CD4-positive, alpha-beta T cell treated with Interleukin-17A for 1 hour (primary cell): ENCODE measurements at places on chromosomes 7 and 10.

DNA sequence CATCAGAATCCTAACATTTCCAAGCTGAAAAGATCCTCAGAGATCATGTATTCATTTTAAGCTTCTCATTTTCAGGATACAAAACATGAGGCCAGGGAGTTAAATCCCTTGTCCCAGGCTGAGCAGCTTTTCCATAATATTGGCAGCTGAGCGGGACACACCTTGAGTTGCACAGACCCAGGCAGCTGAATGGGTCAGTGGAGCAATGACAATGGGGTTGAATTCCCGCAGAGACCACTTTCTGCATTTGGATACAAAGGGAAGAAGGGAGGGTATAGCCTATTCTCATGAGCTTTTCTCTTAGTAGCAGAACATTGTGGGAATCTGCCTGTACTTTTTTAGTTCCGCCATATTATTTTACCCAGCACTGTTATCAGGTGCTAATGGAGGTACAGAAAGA lies 49.5 kb downstream of the PRR15 start:
- DNase-seq = no peak

DNA sequence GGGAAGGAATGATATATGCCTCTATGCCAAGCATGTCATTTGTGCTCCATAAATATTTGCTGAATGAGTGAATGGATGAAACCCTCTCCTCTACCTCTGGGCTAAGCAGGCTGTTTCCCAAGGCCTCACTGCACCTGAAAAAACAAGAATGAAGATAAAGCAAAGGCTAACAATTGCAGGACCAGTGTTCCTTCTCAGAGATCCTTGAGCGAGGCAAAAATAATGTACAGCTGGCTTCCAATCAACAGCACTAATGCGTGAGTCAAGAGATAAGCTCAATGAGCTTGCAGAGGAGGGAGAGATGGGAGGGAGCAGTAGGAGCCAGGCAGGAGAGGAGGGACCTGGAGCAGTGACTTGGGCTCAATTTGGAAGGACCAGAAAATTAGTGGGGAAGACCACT lies 144.5 kb upstream of the NFE2L3 start:
- no peak for DNase-seq

DNA sequence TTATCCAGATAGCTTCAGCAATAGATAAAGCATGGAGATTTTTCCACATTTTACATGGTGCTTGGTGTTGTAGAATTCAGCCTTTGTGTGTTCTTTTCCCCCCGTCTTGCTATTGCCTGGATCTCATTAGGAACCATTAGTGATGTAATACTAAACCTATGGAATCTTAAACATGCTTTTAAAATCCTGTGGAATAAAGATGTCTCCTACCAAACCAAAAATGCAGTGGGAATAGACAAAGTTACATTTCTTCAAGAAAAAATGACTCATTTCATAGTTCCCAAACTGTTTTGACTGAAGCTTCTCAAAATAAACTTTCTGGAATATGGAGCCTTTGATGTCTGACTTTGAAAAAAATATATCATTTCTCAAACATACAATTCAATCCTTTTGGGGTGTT lies 44.0 kb downstream of the CALD1 start:
- DNase-seq = no peak

- no peak for DNase-seq
Measured at GRCh38 chr10:116990276-116990800, 14.6 kb downstream of the SHTN1 start.

GRCh38 chr7:74615933-74616780 lies 41.4 kb upstream of the GTF2I start:
- no peak for DNase-seq

DNA sequence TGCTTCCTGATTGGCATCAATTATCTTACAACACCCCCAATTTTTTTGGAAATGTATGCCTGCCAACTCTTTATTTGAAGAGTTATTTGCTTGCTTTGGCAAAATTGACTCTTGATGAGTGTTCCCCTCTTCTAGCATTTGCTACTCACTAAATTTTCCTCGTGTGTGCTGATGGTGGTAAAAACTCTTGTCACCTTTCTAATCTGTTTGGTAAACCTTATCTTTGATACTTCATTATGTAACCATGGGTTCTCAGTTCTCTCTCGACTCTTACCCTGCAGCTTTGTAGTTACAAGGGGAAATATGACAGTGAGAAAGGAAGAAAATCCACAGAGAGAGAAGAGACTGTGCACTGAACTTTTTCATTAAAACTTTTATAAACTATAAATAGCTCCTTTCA lies 102.5 kb downstream of the CDK14 start:
- no peak for DNase-seq

DNA sequence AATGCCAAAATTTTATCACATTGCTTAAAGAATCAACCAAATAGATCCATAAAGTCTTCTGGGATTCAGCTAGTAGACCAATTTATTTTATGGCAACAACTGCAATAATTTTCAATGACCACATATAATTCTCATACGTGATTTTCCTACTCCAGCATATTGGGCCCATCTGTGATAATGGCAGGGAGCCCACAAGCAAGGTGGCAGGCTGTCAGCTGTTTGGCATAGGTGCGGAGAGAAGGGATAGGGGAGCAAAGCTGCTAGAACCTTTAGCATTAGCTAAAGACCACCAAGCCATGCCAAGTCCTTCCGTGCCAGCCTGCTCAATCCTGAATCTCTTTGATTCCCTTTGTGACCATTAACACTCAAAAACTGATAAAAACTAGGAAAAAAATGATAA lies 721.2 kb downstream of the XPNPEP1 start:
- no peak for DNase-seq

DNA sequence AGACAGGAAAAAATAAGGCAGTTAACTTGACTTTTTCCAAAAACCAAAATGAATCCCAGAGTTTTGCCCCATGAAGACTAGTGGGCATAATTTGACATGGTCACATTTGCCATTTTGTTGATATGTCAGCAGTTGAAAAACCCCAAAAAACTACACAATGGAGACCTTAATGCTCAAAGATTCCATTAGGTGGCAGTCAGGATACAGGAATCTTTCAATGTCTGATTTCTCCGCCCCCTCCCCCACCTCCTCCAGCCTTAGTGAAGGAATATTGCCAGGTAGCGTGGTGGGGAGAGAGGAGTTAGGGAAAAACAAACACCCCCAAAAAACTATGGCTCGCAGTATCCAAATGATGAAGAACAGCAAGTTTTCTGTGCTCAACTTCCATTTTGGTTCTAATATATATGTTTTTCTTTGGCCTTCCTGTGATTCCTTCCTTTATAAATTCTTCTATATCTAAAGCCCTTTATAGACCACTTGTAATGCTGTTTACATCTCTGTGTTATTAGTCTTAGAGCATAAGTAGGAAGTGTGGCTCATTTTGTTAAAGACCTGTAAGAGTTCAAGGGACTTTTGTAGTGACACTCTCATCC lies 6.7 kb upstream of the SMNDC1 start:
- DNase-seq = peak; percentile 69

DNA sequence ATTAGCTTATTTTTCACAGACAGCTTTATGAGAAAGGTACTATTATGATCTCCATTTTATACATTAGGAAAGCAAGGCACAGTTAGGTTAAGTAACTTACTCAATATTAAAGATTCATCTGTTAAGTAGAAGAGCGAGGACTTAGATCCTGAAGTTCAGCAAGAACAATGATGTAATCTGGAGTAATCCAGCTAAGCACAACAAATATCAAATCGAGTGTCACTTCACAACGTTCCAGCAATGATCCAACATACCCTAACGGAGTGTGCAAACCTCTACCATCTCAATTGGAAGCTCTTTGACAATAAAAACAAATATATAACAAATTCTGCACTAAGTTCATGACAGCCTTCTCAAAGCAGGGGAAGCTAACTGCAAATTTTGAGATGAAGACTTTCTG lies 121.3 kb downstream of the CALCR start:
- DNase-seq = no peak

GRCh38 chr7:135257790-135258189 lies 24.2 kb downstream of the STRA8 start:
- DNase-seq = no peak

DNA sequence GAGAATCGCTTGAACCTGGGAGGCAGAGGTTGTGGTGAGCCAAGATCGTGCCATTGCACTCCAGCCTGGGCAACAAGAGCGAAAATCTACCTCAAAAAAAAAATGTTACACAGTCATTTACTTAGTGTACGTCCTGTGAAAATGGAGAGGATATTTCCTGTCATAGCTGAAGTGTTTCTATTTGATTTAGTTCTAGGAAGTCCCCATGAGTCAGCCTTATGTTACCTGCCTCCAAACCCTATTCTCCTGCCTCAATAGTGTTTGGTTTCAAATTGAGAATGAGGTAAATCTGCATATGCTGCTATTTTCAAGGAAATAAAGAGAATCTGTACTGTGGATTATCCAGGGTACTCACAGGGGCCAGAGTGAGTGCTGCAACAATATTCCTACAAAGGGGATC lies 1284.5 kb upstream of the AUTS2 start:
- no peak for DNase-seq

GRCh38 chr10:9833942-9834341 lies 1183.7 kb upstream of the CELF2 start:
- DNase-seq = no peak
